ENCODE measurements at places on chromosomes 4 and X. TPM values are rescaled to one million over a fixed set of nuclear protein-coding genes. Genes with fewer than 3 reads are reported as not detected.

Gene TRPC3
- total RNA-seq: 0.22 TPM

DNA sequence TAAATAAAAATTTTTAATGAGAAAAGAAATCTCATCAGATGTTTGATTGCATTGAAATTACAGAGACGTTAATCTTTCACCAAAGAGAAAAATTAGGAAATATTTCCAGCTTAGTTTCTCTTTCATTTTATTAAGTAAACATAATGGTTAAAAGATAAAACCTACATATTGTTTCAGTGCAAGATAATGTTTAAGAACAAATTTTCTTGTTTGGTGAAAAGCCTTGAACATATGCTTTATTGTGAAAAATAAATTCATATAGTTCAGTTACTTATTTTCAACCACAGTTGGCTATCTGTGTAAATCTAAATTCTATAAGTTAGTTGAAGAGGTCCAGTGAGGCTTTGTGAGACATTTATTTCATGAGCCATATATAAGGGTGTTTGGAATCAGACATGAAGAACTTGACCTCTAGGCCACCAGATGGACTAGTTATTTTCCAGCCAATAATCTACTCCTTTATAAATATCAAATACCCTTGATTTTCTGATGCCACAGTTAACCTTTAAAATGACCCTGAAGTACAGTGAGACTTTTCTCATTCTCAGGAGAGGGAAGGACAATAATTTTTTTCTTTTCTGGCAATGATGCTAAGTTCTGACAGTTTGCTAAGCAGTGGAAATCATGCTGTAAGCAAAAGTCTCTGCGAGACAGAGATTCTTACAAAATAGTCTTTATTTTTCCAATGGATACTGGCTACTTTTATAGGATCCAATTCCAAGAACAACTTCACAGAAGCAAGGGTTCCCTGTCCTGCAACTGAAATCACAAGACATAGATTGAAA, 2.5 kb downstream of the ARSJ start:
- 0 out of 2 replicates have a peak, but pooled peaks cover 6% of the 10 kb centered on the region for H3K36me3 ChIP-seq
- peak overlapping the region; percentile 89 for H3K4me3 ChIP-seq
- no peaks in the 10 kb centered on the region for H3K27me3 ChIP-seq
- peak overlapping the region; percentile 80 for H3K27ac ChIP-seq

DNA sequence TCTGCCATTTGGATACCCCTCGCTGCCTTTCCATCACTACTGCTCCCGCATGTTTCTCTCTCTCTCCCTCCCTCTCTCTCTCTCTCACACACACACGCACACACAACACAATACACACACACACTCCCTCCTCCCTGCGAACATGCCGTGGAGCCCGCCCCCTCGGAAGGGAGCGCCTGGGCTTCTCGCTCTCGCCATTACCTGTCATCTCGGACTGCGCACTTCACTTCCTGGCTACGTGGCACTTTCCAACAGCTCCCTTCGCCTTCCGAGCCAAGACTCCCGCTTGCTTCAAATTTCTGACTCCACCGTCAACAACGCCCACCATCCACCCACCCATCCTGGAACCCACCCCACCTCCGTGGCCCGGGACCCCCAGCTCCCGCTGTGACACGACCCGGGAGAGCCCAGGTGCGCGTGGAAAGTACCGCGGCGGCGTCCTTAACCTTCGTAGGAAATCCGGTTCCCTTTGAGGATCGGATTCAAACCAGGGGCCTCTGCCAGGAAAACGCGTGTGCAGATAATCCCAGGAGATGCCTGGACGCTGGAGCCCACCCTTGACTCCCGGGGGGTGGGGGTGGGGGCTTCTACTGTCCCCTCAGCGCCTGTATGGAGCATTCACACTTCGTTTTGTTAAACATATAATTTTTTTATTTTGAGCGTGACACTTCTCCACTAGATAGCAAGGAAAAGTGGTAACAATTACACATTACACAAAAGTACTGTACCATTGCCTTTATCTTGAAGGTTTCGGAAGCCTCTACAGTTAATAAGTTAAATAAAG, 12.5 kb downstream of the ARX start:
- H3K4me1 ChIP-seq: no peaks in the 10 kb centered on the region
- peaks cover 29% of the 10 kb centered on the region for H3K27me3 ChIP-seq
- DNase-seq: no peak
- no peaks in the 10 kb centered on the region for H3K36me3 ChIP-seq

DNA sequence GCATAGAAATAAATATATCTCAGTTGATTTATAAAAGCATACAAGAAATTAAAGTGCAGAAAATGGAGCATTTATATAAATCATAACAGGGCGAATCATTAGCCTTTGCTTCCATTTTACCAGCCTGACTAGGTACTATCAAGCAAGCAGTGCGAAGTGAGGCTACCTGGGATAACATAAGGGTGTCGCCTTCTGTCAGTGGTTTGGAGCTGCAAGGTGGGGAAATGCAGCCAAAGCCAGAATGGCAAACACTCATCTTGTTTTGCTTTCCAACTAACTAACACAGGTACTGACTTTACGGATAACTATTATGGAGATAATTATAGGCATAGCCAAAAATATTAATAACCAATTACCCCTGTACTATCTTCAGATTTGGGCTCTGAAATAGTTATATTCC, 1459.8 kb downstream of the RAPGEF2 start:
- H3K27ac ChIP-seq: no peak overlapping the region
- no peaks in the 10 kb centered on the region for H3K36me3 ChIP-seq
- H3K27me3 ChIP-seq: no peaks in the 10 kb centered on the region
- H3K4me3 ChIP-seq: no peak overlapping the region
- no peaks in the 10 kb centered on the region for H3K4me1 ChIP-seq

DNA sequence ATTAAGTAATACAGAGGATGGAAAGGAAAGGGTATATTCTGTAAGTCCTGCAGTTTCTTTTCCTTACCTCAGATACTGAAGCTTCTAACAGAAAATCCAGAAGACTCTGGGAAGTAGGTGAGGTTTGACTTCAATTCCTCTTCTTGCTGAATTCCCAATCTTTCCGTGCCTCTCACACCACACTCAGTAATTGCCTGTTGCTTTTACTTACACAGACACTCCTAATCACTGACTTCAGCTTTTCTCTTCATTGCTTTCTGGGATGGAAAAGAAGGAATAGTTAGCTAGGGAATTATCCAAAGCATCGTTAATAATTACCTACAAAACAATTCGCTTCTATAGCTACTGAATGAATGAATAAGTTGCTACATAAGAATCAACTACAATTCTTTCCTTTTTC, 163.6 kb downstream of the FBXO8 start:
- peaks cover 18% of the 10 kb centered on the region for H3K4me1 ChIP-seq
- H3K27ac ChIP-seq: peak overlapping the region; percentile 81
- no peaks in the 10 kb centered on the region for H3K36me3 ChIP-seq
- H3K4me3 ChIP-seq: peak overlapping the region; percentile 78
- H3K27me3 ChIP-seq: no peaks in the 10 kb centered on the region

GRCh38 chrX:153903991-153904957, at the start of gene AVPR2:
TSS of gene AVPR2 (plus strand) at chrX:153904673. CDS start at chrX:153905146, 473 bp downstream.
- no peaks in the 10 kb centered on the region for H3K36me3 ChIP-seq
- H3K27ac ChIP-seq: no peak within 1 kb of the TSS
- H3K4me1 ChIP-seq: 0 out of 2 replicates have a peak, but pooled peaks cover 3% of the 10 kb centered on the region
- no peak within 1 kb of the TSS for H3K4me3 ChIP-seq
- no peak for DNase-seq

- H3K4me1 ChIP-seq: no peaks in the 10 kb centered on the region
- H3K27ac ChIP-seq: no peak overlapping the region
- no peaks in the 10 kb centered on the region for H3K27me3 ChIP-seq
Measured at GRCh38 chrX:100207331-100208024, 202.6 kb downstream of the PCDH19 start.
